Fibroblast of the aortic adventitia (primary cell): ENCODE measurements at places on chromosomes 16 and 17. TPM values are rescaled to one million over a fixed set of nuclear protein-coding genes. Genes with fewer than 3 reads are reported as not detected.

Gene SMIM5
- total RNA-seq = not detected in 2 replicates

Gene KRT31
- 0.09 TPM in 1 of 2 replicates, not detected in the other for total RNA-seq

Gene CES1
- 0.09 TPM in 1 of 2 replicates, not detected in the other for total RNA-seq

Gene DNASE1
- total RNA-seq = 5.8 and 11.8 TPM in 2 replicates

Gene ST6GALNAC1
- total RNA-seq = not detected in 2 replicates

Gene SCO1
- 22.1 and 69.7 TPM in 2 replicates for total RNA-seq

Gene OVCA2
- total RNA-seq = 38.8 and 39.9 TPM in 2 replicates

Gene LDHD
- total RNA-seq = 0.18 and 2.9 TPM in 2 replicates

Gene RMI2
- 3.0 and 24.4 TPM in 2 replicates for total RNA-seq
